Large intestine (tissue), 12 donors: ENCODE measurements at places on chromosomes 6 and 20. TPM values are rescaled to one million over a fixed set of nuclear protein-coding genes. Genes with fewer than 3 reads are reported as not detected.

GRCh38 chr6:111980971-111981840 lies 72.7 kb upstream of the CCN6 start:
- H3K4me1 ChIP-seq, result no peaks in the 10 kb centered on the region
- H3K36me3 ChIP-seq, result no peaks in the 10 kb centered on the region
- no peak overlapping the region for H3K4me3 ChIP-seq
- DNase-seq, result no peak
- H3K27me3 ChIP-seq, result no peaks in the 10 kb centered on the region

- no peak for DNase-seq
- no peak overlapping the region for H3K4me3 ChIP-seq
- H3K36me3 ChIP-seq, result no peaks in the 10 kb centered on the region
- H3K4me1 ChIP-seq, result peaks cover 21% of the 10 kb centered on the region
- H3K27ac ChIP-seq, result no peak overlapping the region
These were observed 67.1 kb upstream of the MCM9 start for GRCh38 chr6:119002069-119002468.

- H3K27ac ChIP-seq, result no peak overlapping the region
- no peaks in the 10 kb centered on the region for H3K36me3 ChIP-seq
- peaks cover 5% of the 10 kb centered on the region for H3K4me1 ChIP-seq
- no peaks in the 10 kb centered on the region for H3K27me3 ChIP-seq
These were observed 70.0 kb downstream of the SNX5 start for GRCh38 chr20:17898548-17898994.

DNA sequence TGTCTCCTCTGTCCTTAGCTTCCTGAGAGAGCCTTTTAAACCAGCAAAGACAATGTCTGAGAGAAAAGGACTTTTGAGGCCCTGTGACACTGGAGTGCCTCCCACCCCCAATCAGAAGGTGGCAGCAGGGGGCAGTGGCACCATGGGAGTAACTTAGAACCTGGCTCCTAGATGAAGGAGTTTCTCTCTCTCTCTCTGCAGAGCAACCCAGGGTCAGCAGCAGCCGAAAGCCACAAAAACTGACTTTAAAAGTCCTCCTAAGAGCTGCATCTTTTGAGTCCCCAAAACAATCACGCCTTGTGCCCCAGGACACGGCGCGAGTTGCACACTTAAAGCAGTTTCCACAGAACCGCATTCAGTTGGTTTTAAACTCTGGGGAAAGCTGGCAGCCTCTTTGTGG lies 5.3 kb upstream of the TCP11 start:
- H3K36me3 ChIP-seq, result no peaks in the 10 kb centered on the region
- no peaks in the 10 kb centered on the region for H3K4me1 ChIP-seq
- peak; percentile 39 for DNase-seq
- no peak overlapping the region for H3K27ac ChIP-seq

DNA sequence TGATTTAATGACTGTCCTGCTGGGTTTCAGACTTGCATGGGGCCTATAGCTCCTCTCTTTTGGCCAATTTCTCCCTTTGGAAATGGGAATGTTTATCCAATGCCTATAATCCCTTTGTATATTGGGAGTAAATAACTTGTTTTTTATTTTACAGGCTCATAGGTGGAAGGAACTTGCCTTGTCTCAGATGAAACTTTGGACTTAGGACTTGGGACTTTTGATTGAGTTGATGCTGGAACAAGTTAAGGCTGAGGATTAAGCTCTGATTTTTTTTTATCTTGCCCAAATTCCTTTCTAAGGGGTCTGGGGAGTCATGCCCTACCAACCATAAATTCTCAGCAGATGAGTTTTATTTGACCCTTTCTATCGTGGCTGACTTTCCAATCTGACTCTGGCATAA lies 23.5 kb downstream of the WDR27 start:
- H3K27me3 ChIP-seq, result no peaks in the 10 kb centered on the region
- no peak for DNase-seq
- H3K4me1 ChIP-seq, result peaks cover 9% of the 10 kb centered on the region
- no peak overlapping the region for H3K4me3 ChIP-seq
- H3K27ac ChIP-seq, result no peak overlapping the region
- H3K36me3 ChIP-seq, result peaks cover 18% of the 10 kb centered on the region

GRCh38 chr6:33751771-33752645 lies 5.3 kb upstream of the IP6K3 start:
- H3K27ac ChIP-seq, result peak overlapping the region; percentile 72
- no peaks in the 10 kb centered on the region for H3K27me3 ChIP-seq
- H3K36me3 ChIP-seq, result no peaks in the 10 kb centered on the region
- DNase-seq, result peak; percentile 86

GRCh38 chr20:13212750-13213149 lies 8.3 kb upstream of the ISM1 start:
- H3K4me1 ChIP-seq, result no peaks in the 10 kb centered on the region
- no peak overlapping the region for H3K27ac ChIP-seq
- H3K27me3 ChIP-seq, result peaks cover 30% of the 10 kb centered on the region
- H3K4me3 ChIP-seq, result no peak overlapping the region
- no peak for DNase-seq
- no peaks in the 10 kb centered on the region for H3K36me3 ChIP-seq

OTOR gene
- polyA plus RNA-seq, result not detected

SS18L1 gene
- 18.2 TPM for polyA plus RNA-seq

ZCCHC3 gene
- 28.1 TPM for polyA plus RNA-seq

MLIP gene
- 0.66 TPM for polyA plus RNA-seq
